HT-29 (cell line): ENCODE measurements at places on chromosomes 11 and 22.
A peak's percentile ranks its signal among the peaks of the same experiment; 100 is the strongest.

DNA sequence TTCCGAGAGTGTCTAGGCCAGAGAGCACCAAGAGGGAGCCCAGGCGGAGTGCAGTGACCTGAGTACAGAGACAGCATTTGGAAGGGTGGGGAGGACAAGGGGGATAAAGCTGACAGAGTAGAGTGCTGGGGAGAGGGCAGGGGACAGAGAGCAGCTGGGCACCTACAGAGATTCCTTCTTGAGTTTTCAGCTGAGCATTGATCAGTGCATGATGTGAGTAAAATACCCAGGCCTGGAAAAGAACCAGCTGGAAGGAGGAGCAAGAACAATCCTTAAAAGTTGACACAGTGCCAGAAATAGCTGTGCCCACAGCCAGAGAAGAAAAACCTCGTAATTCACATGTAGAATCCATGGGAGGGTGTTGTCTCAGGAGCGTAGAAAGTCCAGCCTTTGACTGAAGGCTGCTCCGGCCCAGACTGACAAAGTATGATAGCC lies 33.9 kb upstream of the PANX2 start:
- no peak for DNase-seq

DNA sequence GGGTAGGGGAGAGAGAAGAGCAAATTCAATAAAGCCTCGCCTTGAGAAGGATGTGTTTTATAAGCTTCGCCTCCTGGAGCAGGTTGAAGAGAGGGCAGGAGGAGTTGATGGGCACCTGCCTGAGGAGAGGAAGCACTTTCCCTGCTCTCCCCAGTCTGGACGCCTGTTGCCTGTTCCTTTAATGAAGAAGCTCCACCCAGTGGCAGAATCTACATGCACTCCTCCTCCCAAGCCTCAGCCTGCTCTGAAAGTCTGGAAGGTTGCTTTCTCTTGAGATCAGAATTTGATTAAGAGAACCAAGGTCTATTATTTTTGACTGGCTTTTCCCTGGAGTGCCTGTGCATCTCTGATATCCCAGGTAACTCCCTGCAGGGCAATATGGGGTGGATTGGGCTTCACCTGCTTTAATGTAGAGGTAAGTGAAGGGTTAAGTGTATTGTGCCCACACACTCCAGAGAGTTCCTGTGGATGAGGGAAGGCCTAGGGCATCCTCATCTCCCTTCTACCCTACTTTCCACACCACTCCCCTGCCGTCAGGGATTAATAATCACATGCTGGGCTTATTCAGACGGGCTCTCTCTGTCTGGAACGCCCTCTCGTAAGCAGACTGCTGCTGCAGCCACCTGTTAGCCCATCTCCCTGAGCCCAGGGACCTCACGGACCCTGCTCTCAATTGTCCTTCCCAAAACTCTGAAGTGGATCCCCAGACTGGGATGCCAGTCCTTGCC lies 22.3 kb downstream of the NTM start:
- peak; percentile 45 for DNase-seq

DNA sequence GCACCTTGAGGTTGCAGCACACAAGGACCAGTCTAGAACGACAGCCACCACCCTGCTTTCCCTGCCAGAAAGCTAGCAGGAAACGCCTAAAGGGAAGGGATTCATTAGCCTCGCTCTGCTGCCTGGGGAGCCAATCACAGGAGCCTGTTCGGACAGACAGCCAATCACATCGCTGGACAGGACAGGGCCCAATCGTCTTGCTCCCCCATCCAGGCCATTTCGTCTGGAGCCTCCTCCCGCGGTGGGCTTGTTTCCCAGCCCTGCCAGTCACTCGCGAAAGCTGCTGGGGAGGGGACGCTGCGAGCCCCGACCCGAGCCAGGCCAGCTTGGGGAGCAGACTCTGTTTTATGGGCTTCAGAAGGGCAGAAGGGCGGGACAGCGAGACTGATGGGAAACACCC lies 79.8 kb upstream of the NCAM1 start:
- DNase-seq, result peak; percentile 26

- DNase-seq, result no peak
Observed at GRCh38 chr11:124359566-124359965, 24.7 kb downstream of the OR8B2 start.

DNA sequence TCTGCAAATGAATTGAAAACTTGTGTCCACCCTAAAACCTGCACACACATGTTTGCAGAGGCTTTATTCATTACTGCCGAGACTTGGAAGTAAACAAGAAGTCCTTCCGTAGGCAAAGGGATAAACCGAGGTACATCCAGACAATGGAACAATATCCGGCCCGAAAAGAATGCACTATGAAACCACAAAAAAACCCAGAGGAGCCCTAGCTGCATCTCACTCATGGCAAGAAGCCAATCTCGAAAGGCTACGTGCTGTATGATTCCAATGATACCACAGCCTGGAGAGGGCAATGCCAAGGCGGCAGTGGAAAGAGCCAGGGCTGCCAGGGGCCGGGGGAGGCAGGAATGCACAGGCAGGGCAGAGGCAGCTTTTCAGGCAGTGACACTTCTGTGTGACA lies 3.2 kb upstream of the MRPL23 start:
- DNase-seq, result peak; percentile 41

DNA sequence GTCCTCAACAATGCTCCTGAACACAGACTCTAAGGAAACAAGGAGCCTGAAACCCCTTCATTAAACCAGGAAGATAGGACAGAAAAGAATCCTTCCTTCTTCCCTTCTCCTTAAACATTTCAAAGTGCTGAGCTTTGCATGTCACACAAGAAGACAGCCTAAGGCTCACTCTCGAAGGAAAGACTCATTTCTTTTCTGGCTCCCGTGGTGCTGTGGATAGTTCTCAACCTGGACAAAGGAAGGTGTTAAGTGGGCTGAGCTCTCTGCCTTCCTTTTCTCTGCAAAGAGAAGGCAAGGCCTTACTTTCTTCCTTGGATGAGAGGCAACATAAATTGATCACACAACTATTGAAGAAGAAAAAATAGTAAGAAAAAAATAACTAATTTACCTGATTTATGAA lies 452.4 kb upstream of the DDI1 start:
- no peak for DNase-seq

- no peak for DNase-seq
Observed at GRCh38 chr11:116510166-116510565, 262.6 kb downstream of the BUD13 start.

- peak; percentile 85 for DNase-seq
Observed at GRCh38 chr11:43419460-43419859, 60.7 kb downstream of the TTC17 start.

GRCh38 chr11:62545437-62546243 lies 966 bp downstream of the AHNAK start:
- peak; percentile 96 for DNase-seq

DNA sequence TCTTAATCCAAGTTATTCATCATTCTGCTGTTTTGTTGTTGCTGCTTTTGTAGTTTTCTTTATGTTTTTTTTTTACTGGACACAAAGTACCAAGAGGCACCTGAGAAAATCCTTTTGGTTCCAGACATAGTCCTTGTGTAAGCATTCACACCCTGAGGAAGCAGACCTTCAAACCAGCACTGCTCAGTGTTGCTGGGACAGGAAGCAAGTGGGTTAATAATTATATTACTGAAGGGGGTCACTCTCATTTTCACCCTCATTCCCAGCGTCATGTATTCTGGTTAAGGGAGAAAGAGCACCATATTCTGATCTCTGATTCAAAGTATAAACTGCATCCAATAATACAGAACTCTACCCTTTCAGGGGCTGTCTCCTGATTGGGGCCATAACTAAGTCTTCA lies 5.9 kb upstream of the ALKBH3 start:
- DNase-seq, result no peak

DNA sequence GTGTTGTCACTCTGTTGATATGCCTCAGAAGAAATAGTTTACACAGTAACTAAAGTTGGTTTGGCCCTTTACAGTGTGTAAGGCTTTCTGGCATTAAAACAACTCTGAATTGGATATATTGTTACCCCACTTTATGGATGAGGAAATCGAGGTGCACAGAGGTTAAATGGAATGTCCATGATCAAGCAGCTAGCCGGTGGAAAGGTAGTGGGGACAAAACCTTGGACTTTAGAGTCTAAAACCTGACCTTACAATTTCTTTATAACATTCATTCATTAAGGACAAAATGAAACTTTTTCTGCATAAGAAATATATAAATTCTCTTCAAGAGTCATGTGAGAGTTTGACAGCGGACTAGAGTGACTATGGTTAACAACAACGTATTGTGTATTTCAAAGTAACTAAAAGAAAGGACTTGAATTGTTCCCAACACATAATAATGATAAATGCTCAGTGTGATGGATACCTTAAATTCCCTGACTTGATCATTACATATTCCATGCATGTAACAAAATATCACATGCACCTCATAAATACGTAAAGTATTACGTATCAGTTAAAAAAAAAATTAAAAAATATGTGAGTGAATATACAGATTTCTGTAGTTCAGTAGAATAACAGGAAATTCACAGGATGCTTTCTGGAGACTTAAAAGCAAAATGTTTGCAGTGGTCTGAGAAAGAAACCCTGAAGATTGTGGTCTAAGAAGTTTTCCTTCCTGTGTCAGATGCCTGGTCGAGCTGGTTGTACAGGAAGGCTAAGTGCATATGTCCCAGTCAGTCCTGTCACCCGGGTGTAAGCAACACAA lies 51.0 kb downstream of the TEAD1 start:
- DNase-seq, result peak; percentile 77

- DNase-seq, result peak; percentile 45
Observed at GRCh38 chr11:13644997-13645687, 23.3 kb upstream of the FAR1 start.

GRCh38 chr11:396511-396947 lies 2.5 kb downstream of the PKP3 start:
- peak; percentile 52 for DNase-seq

- no peak for DNase-seq
Observed at GRCh38 chr11:46437122-46437689, 45.6 kb upstream of the CHRM4 start.

GRCh38 chr11:2204361-2205213 lies 33.0 kb upstream of the TH start:
- DNase-seq, result peak; percentile 54

DNA sequence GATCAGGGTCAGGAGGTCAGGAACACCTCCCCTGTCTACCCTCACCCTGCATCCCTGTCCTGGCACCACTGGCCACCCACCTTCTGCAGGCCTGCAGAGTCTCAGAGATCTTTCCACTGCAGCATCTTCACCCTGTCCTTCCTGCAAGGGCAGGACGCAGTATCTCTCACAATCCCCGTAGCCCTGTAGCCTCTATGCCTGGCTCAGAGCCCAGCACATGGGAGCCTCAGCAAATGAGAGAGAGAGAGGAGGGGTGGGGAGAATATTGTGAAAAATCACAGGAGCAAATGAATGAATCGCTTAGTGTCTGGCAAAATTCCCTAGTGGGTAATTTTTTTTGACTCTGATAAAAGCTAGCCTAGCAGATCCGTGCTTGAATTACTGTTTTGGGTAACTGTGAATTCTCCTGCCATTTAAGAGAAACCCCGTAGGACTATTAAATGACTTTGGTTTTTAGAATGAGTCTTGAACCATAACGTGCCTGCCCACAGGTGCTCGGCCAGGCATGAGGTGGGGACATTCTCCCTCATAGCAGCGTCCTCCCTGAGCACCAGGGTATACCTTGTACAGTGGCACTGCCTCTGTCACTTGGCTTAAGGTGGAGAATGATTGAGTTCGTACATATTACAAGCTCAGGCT lies 91.5 kb downstream of the MORC2 start:
- DNase-seq, result no peak

DNA sequence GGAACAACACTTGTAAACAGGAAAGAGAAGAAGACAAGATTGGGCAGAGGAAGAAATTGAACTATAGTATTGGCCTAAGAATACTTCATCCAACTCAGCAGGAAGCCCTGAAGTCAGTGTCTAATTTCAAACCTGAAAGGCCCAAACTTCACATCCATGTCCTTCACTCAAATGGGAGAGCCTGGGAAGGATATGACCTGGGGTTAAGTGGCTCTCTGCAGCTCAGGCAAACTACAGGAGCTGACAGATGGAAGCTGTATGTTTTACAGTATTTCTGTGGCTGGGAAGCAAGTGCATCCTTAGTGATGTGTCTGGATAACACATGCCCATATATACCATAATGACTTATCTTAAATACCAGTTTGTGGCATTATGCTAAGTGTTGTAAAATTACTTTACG lies 196.2 kb downstream of the SOX6 start:
- DNase-seq, result no peak

- no peak for DNase-seq
Observed at GRCh38 chr11:403021-403760, 9.2 kb downstream of the PKP3 start.

DNA sequence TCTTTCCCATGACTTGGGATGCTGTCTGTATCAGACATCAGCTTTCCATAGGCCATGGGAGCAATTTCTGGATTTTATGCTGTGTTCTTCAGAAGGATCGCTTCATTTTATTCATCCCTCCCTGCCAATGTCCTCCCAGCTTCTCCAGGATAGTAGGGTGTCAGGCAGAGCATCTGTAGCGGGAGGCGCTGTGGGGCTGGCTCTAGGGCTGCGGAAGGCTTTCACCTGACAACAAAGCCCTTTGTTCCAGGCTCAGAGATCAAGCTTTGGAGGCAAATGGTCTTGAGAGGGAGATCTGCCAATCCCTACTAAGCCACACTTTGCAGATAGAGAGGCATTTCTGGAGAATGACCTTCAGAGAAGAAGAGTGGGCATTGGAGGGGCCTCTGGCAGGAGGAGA lies 29.5 kb upstream of the FTH1 start:
- DNase-seq, result no peak

DNA sequence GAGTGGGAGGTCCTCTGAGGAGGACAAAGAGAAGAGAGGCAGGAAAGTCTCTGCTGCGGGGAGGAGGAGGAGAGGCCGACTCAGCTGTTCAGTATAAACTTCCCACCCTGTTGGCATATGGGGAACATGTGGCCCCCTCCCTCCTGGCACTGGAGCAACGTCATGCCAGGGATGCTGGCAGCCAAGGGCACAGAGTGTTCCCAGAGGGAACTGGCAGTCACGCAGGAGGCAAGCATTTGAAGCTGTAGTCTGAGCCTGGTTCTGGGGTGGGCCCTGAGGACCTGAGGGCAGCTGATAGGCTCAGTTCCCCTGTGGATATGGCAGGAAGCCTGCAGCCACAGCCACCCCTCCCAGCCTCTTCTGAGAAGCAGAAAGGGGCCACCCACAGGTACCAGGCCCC lies 67.1 kb upstream of the TSPAN18 start:
- no peak for DNase-seq

GRCh38 chr11:316891-317301 lies 3.1 kb downstream of the IFITM1 start:
- no peak for DNase-seq

DNA sequence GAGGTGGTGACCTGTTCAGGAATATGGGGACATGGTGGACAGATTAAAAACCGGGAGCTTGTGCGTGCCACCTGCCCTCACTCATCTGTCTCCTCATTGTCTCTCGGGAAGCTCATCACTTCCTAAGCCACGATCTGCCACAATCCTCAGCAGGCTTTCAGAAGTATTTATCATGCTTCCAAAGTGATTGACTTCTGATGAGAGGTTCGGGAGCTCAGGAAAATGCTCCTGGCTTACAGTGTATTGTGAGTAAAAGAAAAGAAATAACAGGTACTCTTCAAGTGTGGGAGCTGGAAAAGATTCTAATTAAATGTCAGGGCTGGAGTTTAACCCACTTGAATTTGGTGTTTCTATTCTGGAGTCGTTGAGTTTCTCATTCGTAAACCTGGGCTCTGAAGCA lies 91.9 kb upstream of the DRD2 start:
- DNase-seq, result no peak
